ENCODE measurements at places on chromosomes 16 and 17. TPM values are rescaled to one million over a fixed set of nuclear protein-coding genes. Genes with fewer than 3 reads are reported as not detected.

GRCh38 chr16:69116256-69116875 lies 10.9 kb downstream of the HAS3 start:
- no peak for DNase-seq

DNA sequence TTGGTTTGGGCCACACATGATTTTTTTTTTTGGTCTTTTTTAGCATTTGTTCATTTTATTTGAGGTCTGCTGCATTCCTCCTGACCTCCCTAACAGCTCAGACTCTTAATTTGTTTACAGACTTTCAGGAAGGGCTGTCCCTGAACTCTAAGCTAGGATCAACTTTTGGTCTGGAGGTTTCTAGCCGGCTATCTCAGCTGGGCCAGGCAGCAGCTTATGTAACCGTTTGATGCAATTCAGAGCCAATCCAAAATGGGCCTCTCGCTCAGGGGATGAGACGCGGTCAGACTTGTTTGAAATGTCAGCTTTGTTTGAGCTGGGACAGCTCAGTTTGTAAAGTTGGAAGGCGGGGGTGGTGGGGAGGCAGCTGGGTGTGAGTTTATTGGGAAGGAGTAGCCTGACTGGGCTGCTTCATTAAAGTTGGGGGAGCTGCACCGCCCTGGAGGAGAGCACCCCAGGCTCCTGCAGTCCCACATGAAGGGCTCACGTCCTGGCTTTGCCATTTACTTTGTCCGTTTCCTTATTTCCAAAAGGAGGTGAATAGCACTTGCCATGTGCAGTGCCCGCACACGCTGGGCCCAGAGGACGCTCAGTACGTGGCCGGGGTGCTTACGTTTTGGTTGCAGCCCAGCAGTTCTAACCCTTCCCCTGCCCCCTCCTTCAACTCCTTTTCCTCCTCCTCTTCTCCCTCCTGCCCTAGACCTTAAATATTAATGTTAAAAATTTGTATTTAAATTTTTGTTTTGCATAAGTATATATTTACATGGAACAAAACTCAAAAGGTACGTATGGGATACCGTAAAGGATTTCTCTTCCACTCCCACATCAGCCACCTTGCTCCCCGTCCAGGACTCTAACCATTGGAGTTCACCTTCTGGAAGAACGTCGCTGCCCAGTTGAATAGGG lies 121.2 kb downstream of the SNX29 start:
- no peak for DNase-seq

DNA sequence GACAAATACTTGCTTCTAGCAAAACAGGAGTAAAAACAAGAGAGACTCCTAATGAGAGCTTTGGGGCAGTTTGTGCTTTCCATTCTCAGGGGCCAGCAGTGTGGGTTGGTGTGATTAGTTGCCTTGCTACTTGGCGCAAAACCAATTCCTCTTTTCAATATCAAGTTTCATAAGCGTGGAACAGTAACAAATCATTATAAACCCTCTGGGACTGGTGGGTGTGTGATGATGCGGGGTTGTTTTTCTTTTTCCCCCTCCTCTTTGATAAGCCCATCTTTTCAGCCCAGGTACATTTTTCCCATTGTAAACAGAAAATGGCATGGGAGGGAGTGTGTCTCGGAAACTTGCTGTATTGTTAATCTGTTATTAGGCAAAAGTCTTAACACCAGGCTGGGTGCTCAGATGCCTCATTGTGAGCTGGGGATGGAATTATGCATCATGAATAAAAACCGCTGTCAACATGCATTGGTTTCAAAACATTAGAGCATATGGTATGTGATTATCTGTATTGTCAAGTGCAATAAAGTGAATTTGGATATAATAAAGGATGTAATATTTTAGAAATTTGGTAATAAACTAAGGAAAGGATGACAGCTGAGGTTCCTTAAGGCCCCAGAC lies 166.4 kb downstream of the CCDC182 start:
- DNase-seq: no peak

DNA sequence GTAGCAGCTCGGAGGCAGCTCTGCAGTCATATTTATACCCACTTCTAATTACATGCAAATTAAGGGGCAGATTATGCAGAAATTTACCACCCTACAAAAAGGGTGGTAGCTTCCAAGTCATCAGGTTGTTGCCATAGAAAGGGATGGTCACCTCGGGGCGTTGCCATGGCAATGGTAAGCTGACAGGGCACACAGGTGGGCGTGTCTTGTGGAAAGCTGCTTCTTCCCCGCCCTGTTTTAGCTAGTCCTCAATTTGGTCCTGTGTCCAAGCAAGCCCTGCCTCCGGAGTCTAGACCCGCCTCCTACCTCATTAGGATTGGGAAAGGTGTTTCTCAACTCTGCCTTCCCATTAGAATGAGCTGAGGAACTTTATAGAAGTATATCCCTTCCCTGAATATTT lies 98.7 kb downstream of the HS3ST2 start:
- DNase-seq: no peak

DNA sequence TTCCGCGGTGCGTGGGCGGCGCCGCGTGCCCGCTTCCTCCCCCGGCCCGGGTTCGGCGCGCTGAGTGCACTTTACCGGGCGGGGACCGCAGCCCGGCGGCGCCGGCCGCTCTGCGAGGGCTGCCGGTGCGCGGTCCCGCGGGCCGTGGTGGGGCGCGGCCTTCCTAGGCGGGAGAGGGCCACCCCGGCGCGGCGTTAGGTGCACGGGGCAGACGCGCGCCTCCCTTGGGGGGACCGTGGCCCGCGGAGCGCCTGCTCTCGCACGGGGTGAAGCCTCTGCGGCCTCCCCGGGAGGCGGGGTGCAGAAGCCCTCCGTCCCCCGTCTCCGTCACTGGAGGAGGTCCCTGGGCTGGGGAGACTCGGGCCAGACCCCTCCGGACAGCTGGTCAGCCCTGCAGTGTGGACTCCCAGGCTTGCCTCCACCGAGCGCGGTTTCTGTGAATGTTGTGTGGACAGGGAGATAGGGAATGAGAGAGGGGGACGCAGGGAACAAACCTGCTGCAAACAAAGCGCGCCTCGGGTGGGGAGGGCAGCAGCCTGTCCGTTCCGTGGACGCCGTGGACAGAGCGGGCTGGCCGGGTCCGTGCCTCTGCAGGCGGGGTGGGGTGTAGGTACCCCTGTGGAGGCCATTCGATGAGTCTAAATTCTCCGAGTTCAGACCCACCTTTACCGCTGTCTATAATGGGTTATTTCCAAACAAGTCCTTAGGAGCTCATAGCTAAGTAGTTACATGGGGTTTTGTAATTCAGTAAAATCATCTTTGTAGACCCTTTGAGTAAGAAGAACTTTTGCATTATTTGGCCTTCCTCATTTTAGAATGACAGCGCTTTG lies 721 bp downstream of the TBCD start:
- DNase-seq: no peak

- no peak for DNase-seq
Observed at GRCh38 chr17:56629531-56630075, 36.1 kb downstream of the NOG start.

DNA sequence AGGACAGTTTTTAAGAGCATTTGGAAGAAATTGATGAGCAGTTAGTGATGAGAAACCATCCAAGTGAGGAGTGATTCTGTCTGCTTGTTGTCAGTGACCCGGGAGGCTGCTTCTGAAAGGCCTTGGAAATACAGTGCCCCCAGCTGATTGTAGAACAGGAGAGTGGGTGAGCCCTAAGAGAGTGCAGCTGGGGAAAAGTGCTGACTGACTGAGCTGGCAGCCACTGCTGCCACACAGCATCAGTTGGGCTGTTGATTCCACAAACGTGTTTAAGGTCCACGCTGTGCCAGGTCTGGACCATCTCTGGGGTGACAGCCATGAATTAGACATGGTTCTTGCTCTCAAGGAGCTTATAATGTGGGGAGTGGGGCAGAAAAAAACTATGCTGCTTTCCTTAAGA lies 18.9 kb downstream of the NUP93 start:
- no peak for DNase-seq

DNA sequence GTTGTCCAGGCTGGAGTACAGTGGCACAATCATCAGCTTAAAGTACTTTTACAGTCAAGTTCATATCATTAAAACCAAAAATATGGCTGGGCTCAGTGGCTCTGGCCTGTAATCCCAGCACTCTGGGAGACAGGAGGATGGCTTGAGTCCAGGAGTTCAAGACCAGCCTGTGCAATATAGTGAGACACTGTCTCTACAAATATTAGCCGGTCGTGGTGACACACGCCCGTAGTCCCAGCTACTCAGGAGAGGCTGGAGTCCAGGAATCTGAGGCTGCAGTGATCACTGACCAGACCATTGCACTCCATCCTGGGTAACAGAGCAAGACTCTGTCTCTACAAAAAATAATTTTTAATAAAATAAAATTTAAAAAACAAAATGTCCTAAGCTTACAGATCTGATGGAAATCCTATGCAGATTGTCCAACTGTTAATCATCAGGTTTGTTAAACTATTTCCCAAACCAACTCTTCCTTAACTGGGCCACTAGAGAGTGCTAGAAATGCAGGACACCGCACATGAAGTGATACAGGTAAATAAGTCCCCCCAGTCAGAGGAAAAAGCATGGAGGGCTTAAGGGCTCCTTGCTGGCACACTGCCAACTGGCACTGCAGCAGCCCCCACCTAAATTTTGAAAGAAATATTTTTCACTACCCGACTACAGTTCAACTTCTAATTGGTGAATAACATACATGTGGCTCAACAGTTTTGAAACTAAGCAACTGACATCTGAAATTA lies 2.8 kb downstream of the USP22 start:
- DNase-seq: no peak

- no peak for DNase-seq
Observed at GRCh38 chr17:13576661-13577526, 24.8 kb downstream of the HS3ST3A1 start.

DNA sequence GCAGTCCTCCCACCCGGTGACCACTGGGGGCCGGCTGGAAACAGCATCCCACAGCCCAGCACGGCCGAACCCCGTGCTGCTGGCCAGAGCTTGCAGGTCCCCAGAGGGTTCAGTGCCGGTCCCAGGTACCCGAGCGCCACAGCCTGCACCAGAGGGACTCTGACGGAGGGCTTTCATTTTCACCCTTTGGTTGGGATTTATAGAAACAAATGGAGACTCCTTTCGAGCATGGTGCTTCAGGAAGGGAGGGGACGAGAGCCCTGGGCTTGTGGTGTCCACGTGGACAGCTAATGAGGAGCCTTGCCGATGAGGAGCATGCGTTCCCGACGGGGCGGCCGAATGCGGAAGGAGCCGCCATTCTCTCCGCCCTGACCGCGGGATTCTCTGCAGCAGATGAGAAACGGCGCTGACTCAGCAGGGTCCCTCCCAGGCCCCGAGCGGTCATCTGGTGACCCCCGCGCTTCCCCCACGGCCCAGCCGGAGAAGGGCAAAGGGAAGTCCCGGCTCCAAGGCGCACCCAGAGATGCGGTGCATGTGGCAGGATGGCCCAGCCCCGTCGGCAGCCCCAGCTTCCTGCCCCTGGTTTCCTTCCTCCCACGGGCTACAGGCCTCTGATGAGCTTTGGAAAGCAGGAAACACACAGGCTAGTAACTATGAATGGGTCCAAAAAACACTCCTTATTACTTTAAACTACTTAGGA lies 9.8 kb downstream of the SLC38A10 start:
- no peak for DNase-seq

GRCh38 chr17:8162997-8163977 lies 539 bp upstream of the VAMP2 start:
- no peak for DNase-seq

DNA sequence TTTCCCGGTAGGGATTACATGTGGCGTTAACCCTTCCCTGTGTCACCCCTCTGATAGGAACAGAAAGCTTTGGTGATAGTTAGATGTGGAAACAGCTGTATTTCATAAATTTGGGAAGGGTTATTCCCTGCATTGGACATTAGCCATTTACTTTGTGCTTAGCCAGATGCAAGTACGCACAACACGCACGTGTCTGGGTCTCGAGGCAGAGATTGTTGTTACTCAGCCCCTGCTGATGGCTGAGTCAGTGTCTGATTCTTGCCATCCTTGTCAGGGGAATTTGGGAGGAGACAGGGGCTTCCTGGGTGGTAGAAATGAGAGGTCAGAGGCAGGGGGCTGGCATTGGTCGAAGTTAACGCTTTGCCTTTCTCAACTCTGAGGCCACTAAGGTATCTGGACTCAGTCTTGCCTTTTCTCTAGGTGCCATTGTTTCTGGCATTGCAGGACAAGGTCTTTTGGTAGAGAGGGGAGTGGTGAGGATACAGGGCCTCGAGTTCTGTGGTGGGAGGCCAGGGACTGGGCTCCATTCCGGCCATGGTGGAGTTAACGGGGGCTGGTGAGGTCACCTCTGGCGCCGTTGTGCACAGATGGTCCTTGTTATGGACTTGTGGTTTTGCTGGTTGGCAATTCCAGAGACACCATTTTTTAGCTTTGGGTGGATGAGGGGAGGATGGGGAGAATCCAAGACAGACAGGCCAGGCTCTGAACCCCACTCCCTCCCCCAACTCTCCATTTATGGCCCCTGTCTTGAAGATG lies 8.2 kb downstream of the MMP2 start:
- no peak for DNase-seq

Gene SCPEP1
- 50.7 TPM for total RNA-seq

Gene CCDC200
- not detected for total RNA-seq

Gene TNS4
- total RNA-seq: not detected

Gene APOH
- 1.2 TPM for total RNA-seq

Gene CRISPLD2
- 12.9 TPM for total RNA-seq

Gene VASN
- total RNA-seq: 33.5 TPM
